ENCODE measurements at places on chromosomes 1 and 21.

- DNase-seq, result no peak
Measured at GRCh38 chr1:198638441-198638840, 399 bp upstream of the PTPRC start.

GRCh38 chr1:170290276-170290675 is 144.5 kb downstream of the NTMT2 start:
- no peak for DNase-seq

DNA sequence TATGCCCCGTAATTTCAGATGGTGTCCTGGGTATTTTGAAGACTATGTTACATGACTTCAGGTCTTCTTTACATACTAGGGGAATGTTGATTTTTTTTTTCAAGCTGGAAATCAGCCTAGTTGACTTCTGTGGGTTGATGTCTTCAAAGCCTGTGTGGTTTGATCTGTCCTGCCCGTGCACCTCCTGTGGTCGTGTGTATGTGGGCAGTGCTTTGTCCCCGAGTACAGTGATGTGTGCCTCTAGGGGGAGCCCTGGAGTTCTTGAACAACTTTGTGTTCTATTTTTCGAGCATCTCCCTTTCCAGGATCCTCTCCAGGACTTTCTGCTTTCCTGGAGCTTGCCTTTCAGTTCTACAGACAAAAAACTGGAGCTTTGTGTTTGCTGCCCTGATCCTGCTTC is 28.9 kb downstream of the OBSCN start:
- no peak for DNase-seq

DNA sequence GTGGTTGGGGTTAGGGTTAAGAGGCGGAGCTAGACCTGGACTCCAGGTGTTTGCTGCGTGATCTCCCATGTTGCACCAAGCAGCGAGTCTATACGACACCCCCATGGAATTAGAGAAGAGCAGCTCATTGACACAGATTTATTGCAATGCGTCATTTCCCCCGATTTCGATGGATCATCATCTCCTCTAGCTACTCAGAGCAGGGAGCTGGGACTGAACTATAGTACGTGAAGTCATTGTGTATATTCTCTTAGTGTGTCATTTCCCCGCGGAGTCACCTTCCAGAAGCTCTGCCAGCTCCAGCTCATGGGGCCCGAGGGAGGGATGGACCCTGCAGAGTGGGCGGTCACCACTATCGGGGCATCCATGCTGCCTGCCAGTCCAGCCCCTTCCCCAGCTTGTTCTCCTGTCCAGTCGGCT is 7.5 kb upstream of the C2CD2 start:
- no peak for DNase-seq

DNA sequence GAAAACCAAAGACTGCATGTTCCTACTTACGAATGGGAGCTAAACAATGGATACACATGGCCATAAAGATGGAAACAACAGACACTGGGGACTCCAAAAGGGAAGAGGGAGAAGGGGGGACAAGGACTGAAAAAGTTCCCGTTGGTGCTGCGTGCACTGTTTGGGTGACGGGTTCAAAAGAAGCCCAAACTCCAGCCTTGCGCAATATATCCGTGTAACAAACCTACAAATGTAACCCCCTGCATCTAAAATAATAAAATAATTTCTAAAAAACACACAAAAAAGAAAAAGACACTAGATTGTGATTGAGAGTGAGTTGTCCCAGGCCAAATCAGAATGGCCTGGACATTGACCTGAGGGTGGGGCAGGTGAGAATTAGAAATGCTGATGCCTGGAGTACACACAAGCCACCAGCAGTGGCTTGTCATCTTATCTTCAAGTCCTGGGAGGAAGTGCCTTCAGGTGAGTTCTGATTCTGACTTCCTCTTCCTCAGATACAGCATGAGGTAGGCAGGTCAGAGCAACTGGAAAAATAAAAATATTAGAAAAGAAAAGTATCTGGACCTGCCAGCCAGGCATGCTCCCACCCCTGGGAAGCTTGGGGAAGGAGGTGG is 54.7 kb downstream of the SPATA46 start:
- DNase-seq, result no peak

GRCh38 chr1:198763298-198763714 is 124.5 kb downstream of the PTPRC start:
- no peak for DNase-seq

GRCh38 chr1:56404561-56405030 is 174.8 kb downstream of the PLPP3 start:
- DNase-seq, result no peak

DNA sequence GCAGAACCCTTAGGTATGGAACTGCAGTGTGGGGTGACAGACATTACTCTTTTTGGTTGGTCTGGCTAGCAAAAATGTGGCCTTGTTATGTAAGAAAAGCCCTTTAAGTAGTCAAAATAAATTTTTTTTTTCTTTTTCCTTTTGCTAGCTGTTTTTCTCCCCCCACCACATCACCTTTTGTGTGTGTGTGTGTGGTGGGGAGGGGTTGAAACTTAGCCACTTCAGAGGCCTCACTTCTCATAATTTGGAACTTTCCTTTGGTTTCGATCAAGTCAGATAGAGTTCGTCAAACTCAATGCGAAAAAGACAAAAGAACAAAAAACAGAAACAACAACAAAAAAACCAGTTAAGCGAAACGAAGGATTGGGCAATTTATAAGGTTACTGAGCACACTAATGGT is 1.9 kb upstream of the PRMT2 start:
- DNase-seq, result no peak

- DNase-seq, result no peak
Measured at GRCh38 chr1:46790446-46791101, 8.3 kb upstream of the CYP4B1 start.
